ENCODE measurements at places on chromosomes 6 and 20.
A peak's percentile ranks its signal among the peaks of the same experiment; 100 is the strongest.

GRCh38 chr6:40627316-40627715 lies 40.2 kb upstream of the LRFN2 start:
- no peak for DNase-seq

GRCh38 chr20:32252189-32252588 lies 25.3 kb upstream of the KIF3B start:
- DNase-seq: no peak

- no peak for DNase-seq
These were observed 1118.8 kb upstream of the MAP3K7 start for GRCh38 chr6:91705646-91706045.

DNA sequence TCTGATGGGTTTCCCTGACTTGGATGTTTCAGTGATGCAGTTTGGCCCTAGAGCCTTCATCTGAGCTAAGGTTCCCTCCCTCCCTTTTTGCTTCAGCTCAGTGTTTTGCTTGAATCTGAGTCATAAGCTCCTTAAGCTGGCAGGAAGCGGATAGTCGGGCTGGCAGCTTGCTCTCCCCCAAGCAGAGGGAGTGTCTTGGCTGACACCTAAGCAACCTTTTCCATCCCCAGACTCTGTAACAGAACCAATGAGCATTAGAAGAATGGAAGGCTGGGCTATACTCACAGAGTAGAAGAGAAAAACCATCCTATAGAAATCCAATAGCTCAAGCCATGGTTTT lies 98.3 kb downstream of the HAO1 start:
- peak; percentile 81 for DNase-seq

- peak; percentile 94 for DNase-seq
These were observed 12.2 kb downstream of the BACH2 start for GRCh38 chr6:90284236-90285041.

DNA sequence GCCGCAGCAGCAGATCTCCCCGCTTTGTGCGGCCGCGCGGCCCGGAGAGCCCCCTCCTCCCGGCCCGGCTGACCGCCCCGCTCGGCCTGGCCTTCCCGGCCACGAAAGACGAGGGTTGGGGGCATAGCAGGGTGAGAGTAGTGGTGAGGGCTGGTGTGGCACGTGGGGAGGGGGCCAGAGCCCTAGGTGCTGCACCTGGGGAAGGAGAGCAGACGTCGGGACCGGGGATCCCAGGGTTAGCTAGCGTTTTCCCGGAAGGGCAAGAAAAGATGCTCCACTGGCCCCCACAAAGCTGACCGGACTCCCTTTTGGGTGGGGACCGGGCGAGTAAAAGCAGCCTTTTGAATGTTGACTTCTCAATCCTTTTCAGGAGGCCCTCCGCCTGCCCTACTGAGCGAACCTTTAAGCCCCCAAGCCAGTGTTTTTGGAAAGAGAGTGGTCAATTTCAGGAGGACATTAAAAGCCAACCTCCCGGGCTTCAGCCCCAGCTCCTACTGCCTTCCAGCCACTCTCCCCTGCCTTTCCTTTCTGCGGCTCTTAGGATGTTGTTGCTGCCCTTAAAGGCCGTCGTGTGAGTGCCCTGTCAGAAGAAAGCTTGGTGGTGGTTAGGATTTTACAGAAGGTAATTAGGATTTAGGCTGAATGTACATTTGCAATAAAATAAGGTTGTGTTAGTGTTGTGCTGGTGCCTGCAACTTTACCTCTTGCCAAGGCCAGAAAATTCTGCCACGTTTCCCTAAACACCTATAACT lies 648 bp upstream of the BACH2 start:
- DNase-seq: no peak

All from fibroblast of skin of abdomen (primary cell).